ENCODE measurements at places on chromosomes 1 and 21.

DNA sequence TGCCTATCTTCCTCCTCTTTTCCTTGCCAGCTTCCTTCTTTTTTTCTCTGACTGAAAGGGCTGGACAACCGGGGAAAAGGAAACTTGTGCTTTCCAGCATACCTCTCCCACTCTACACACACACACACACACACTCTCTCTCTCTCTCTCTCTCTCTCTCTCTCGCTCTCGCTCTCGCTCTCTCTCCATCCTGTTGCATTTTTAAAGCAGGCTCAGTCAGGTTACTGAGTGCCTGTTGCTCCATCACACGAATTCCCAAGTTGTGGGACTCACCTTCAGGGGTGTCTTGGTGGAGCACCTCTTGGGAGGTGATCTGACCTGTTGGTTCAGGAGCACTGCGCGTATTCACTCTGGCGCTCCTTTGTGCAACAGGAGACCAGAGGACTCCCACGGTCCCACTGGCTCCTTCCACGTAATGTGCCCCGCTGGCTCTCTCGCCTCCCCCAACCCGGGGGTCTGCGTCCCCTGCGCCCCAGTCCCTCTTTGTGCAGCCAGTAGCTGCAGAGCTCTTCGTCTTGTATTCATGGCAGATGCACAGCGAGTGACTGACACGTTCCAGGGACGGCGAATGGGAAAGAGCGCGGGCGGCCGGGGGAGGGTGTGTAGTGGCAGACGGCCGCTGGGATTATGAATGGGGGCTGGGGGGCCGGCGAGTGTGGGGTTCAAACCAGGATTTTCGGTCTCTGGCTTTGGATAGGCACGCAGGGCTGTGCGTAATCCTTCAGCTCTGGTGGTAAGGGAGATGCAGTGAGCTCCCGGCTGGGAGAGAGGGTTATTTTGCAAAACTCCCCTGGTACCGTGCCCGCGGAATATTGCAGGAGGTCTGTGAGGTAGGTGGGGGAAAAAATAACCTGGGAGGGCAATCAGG lies 660 bp upstream of the PDE4B start:
- peak; percentile 21 for DNase-seq

GRCh38 chr1:155176544-155177071 lies 3.0 kb downstream of the TRIM46 start:
- peak; percentile 35 for DNase-seq

- no peak for DNase-seq
Observed at GRCh38 chr21:16215193-16215592, 485.4 kb downstream of the USP25 start.

DNA sequence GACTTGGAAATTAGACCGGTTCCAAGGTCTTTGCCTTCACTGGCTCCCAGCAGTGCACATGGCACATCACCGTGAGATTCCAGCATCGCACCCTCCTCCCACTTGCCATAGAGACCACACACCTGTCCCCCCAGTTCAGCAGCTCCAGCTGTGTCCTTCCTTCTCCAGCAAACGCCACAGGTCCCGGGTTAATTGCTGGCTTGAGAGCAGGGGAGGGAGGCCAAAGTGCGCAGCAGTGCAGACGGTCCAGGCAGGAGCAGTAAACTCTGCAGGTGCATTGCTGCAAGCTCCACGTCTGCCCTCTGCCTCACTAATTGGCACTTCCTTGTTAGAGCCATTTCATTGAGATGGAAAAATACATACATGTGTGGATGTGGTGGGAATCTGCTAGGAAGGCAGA lies 65.3 kb downstream of the KLHDC7A start:
- DNase-seq, result no peak

DNA sequence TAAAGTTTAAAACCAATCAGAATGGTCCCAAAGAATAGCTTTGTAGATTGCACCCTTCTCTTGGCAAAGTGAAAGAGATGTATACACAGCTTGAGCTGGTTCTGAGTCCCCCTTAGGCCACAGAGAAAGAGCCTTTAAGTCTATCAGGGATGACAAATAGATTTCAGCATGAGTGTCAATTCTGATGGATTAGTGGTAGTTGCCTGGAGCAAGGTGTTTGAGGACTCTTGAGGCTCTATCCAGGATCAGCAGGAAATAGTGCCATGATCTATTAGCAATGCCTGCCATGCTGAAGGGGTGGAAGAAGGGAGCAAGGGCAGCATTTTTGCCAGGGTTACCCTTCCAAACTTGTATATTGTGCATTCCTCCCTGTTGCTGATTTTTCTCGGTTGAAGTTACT lies 116.6 kb downstream of the ATG4C start:
- DNase-seq, result no peak

DNA sequence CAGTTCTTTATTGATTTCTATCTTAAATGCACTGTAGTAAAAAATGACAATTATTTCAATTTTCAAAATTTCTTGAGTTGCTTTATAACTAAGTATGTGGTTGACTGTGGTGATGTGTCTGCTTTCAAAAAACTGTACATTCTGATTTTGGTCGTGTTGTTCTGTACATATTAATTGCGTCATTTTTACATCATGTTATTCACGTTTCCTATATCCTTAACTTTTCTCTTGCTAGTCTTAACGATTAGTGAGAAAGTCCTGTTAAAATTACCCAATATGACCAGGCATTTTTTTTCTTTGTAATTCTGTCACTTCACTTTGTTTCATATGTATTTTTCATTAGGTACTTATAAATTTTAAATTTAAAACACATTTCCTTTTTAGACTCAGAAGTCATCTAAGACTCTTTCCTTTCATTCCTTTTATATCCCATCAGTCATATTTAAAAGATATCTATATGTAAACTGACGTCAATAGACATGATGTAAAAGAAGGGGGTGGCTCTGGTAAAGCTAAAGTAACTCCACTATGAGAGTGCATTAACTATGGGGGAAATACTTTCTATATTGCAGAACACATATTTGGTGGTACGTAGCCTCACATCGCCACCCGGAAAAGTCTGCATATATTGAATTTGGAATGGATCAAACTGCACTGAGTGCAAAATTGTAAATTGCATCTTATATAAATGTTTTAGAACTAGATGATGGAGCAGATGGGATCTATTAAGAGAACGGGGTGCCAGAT lies 1.1 kb upstream of the COA6 start:
- DNase-seq, result no peak

DNA sequence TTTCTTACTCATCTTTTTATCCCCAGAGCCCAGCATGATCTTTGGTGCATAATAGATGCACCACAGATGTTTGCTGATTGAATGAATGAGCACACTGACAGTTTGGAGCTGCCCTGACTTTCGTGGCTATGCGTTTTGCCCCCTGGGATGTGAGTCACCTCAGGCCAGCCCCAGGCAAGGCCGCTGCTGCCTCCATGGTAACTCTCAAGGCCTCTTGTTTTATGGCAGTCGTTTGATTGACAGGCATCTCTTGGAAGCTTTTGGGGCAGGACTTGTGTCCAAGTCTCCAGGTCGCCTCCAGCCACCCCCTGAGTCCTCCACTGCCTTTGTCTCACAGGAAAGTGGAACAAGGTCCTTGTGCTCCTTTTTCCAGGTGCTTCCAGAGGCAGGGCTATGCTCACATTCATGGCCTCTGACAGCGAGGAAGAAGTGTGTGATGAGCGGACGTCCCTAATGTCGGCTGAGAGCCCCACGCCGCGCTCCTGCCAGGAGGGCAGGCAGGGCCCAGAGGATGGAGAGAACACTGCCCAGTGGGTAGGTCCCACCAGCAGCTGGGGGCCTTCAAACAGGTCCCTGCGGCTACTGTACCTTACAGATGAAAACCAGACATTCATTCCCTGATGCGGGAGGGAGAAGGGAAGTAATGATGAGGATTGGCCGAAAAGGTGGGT lies 11.2 kb downstream of the PSEN2 start:
- DNase-seq, result no peak

DNA sequence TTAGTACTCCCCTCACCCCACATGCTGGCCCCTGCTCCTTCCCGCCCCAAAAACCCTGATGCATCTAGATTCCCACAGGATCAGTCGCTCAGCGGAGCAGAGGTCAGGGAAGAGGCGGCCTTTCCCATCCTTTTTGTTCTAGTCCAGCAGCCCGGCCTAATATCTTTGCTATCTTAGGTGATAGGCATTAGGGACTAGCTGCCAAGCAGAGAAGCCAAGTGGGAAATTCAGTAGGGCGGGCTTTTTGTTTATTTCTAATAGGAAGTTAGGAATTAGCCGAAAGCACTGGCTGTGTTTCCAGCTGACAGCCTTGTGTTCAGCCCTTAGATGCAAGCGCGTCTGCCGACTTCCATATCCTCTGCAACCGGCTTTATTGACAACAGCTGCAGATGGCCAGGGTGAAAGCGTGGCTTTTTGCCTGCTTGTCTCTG lies 59.0 kb upstream of the BCAR3 start:
- peak; percentile 35 for DNase-seq

DNA sequence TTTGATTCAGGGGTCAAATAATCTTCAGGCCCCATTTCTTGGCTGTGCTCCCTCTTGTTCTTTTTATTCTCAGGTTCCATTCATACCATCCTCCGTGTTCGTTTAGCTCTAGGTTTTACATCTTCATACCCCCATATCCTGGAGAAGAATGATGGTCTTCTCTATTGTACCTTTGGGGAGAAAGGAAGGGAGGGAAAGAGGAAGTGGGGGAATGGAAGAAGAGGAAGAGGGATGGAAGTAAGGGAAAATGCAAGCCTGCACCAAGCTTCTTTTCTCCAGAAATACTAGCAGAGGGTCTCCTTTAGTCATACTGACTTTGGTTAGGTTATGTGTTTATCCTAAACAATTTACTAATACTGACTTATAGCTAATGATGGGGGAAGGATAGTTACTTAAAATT lies 52.4 kb downstream of the FNBP1L start:
- no peak for DNase-seq

DNA sequence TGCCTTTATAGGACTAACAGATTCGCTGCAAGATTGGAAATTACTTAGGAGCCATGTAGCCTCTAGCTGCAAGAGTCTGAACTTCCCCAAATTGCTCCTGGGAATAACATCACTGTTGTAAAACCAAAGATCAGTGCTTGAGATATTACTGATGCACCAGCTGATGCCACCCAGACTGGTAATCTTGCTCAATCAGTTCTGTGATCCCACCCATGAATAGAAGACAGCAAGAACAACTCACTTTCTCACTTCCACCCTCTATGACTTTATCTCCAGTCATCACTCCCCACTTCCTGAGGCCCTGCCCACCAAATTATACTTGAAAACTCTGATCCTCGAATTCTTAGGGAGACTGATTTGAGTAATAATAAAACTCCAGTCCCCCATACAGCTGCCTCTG lies 1011.1 kb downstream of the PLA2G4A start:
- no peak for DNase-seq

DNA sequence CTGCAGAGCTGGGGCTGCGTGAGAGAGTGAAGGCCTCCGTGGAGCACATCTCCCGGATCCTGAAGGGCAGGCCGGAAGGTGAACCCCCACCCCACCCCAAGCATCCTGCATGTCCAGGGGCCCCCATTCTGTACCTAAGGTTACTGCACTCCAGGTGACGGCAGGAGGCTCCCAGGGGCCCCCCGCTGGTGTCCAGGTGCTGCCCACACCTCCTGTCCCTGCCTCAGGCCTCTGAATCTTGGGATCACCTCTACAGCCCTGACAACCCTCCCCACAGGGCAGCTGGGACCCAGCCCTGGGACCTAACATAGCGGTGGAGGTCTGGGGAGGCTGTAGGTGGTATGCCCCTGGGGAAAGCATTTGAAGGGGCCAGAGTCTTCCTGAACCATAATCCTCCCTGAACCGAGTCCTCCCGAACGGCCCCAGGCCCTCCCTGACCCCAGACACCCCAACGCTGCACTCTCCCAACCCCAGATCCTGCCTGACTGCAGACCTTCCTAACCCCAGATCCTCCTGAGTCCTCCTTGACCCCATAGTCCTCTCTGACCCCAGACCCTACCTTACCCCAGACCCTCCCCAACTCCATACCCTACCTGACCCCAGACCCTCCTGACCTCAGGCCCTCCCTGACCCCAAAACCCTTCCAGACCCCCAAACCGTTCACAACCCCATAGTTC lies 33.5 kb downstream of the TRIM11 start:
- no peak for DNase-seq

DNA sequence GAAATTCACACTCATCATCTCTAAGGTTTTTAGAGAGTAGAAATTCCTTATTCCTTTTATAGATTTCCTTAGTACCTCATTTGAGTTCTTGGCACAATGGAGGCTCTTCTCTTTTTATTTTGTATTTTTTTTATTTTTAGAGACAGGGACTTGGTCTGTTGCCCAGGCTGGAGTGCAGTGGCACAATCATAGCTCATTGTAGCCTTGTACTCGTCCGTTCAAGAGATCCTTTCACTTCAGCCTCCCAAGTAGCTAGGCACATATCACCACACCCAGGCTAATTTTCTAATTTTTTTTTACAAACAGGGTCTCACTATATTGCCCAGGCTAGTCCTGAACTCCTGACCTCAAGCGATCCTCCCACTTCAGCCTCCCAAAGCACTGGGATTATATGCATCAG lies 29.6 kb downstream of the RGL1 start:
- DNase-seq, result no peak

- peak; percentile 58 for DNase-seq
Observed at GRCh38 chr1:59685666-59686065, 129.1 kb upstream of the HOOK1 start.

GRCh38 chr1:16405441-16405840 lies 31.8 kb downstream of the SPATA21 start:
- DNase-seq, result no peak

GRCh38 chr1:174032671-174033222 lies 10.6 kb upstream of the RC3H1 start:
- no peak for DNase-seq

DNA sequence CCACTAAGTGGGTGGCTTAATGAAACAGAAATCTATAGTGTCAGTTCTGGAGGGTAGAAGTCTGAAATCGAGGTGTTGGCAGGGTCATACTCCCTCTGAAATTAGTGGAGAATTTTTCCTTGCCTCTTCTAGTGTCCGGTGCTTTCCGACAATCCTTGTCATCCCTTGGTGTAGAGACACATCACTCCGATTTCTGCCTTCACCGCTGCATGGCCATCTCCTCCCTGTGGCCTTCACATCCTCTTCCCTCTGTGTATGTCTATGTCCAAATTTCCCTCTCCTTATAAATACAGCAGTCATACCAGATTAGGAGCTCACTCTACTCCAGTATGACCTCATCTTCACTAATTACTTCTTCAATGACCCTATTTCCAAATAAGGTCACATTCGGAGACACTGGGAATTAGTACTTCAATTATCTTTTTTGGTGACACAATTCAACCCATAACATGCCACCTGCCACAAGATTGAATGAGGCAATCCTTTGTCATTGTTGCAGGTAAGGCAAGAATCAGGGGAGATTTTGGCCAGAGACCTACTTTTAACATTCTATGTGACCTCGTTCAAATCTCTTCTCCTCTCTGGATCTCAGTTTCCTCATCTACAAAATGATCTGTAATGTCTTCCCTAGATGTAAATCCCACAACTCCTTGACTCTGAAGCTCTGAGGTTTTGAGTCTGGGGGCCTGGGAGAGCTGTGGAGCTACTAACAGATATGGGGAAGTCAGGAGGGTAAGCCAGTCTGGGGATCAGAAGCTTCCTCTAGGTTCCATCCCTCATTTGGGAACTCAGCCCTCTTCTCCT lies 16.1 kb downstream of the NAV1 start:
- DNase-seq, result peak; percentile 24
